ENCODE measurements at places on chromosomes 16 and 17. TPM values are rescaled to one million over a fixed set of nuclear protein-coding genes. Genes with fewer than 3 reads are reported as not detected.

GRCh38 chr16:79933603-79934002, 333.1 kb upstream of the MAF start:
- no peak for DNase-seq

GRCh38 chr16:30416624-30417528, 9.5 kb downstream of the ZNF771 start:
- no peak for DNase-seq

- DNase-seq, result no peak
These were observed 69.7 kb downstream of the STXBP4 start for GRCh38 chr17:55038291-55038690.

DNA sequence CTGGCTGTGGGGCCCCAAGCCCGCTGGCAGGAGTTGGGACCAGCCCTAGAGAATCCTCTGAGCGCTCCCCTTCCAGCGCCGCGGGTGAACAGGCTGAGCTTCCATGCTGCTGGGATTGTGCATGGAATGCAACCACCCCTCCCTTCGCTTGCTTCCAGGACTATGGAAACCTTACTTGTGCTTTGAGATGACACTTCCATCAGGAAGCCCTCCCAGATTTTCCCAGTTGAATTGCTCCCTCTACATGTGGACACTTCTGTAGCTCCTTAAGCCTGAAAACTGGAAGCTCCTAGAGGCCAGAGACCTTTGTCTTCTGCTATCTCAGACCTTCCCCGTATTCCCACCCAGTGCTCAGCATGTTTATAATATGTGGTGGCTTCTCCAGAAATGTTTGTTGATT, 213.2 kb upstream of the RPL38 start:
- DNase-seq, result no peak

PROCA1 gene
- total RNA-seq, result 1.6 TPM
